Left ventricle myocardium inferior (tissue), 1 donor: ENCODE measurements at places on chromosomes 4 and X. TPM values are rescaled to one million over a fixed set of nuclear protein-coding genes. Genes with fewer than 3 reads are reported as not detected.

GRCh38 chr4:13483136-13483767 is 888 bp downstream of the RAB28 start:
- H3K4me3 ChIP-seq: peak overlapping the region; percentile 89
- H3K27me3 ChIP-seq: peaks cover 7% of the 10 kb centered on the region
- H3K27ac ChIP-seq: peak overlapping the region; percentile 93
- DNase-seq: no peak

P2RY10 gene
- not detected for total RNA-seq

DNA sequence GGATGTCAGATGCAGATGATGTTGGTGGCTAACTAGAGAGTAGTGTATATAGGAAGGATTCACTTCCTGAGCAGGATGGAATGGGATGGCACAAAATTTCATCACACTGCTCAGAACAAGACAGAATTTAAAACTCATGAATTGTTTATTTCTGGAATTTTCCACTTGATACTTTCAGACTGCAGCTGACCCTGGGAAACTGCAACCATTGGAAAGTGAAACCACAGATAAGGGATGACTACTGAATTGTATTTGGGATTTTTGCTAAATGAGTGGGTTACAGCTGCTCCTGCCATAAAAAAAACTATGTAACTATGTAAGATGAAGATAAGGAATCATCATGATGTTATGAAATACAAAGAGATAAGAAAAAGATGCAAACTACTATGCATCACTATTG is 51.4 kb downstream of the NPY5R start:
- H3K4me3 ChIP-seq: peak overlapping the region; percentile 41
- DNase-seq: no peak
- H3K27me3 ChIP-seq: no peaks in the 10 kb centered on the region
- peak overlapping the region; percentile 31 for H3K27ac ChIP-seq
- H3K36me3 ChIP-seq: no peaks in the 10 kb centered on the region

GRCh38 chr4:138909587-138909986 is 106.0 kb upstream of the NOCT start:
- peaks cover 25% of the 10 kb centered on the region for H3K4me1 ChIP-seq
- no peaks in the 10 kb centered on the region for H3K36me3 ChIP-seq
- no peaks in the 10 kb centered on the region for H3K27me3 ChIP-seq
- no peak overlapping the region for H3K27ac ChIP-seq
